ENCODE measurements at places on chromosomes 13 and 19. TPM values are rescaled to one million over a fixed set of nuclear protein-coding genes. Genes with fewer than 3 reads are reported as not detected.
A peak's percentile ranks its signal among the peaks of the same experiment; 100 is the strongest.

GRCh38 chr13:67299072-67299635 lies 69.0 kb upstream of the PCDH9 start:
- DNase-seq = no peak
- H3K4me3 ChIP-seq = no peak overlapping the region
- no peak overlapping the region for H3K27ac ChIP-seq
- H3K27me3 ChIP-seq = no peaks in the 10 kb centered on the region

- H3K4me3 ChIP-seq = no peak overlapping the region
- H3K27ac ChIP-seq = no peak overlapping the region
- no peaks in the 10 kb centered on the region for H3K27me3 ChIP-seq
- no peak for DNase-seq
- no peaks in the 10 kb centered on the region for H3K4me1 ChIP-seq
Measured at GRCh38 chr13:80844164-80844563, 503.2 kb upstream of the SPRY2 start.

- no peak overlapping the region for H3K27ac ChIP-seq
- H3K4me3 ChIP-seq = no peak overlapping the region
- peak; percentile 18 for DNase-seq
- peaks cover 12% of the 10 kb centered on the region for H3K36me3 ChIP-seq
- H3K4me1 ChIP-seq = peaks cover 22% of the 10 kb centered on the region
Measured at GRCh38 chr19:3547301-3547731, 8.3 kb downstream of the TEKTIP1 start.

DNA sequence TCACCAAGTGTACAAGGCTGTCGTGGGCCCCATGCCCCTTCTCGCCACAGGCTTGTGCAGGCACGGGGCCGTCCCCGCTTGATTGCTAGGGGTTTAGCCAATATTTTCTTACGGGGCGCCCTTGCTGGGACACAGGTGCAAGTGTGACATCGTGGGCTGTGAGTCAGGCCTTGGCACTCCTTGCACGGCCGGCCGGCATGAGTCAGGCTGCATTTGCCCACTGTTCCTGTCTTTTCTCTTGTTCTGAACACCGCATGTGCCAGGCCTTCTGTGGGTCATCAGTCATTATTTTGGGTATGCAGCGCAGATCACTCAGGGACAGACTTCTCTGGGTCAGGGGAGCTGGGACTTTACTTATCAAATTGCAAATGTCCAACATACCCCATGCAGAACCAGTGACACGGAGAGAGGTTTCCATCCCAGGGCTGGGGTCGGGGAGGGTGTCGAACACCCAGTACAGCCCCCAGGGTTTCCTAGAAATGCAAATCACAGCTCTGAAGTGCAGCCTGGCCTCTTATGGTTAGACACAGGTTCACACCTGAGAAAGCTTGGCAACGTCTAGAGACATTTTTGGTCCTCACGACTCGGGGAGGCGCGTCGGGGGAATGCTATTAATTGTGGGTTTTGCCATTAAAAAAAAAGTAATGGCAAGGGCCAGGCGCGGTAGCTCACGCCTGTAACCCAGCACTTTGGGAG lies 22.5 kb upstream of the KLF2 start:
- no peaks in the 10 kb centered on the region for H3K36me3 ChIP-seq
- no peak overlapping the region for H3K4me3 ChIP-seq
- DNase-seq = no peak
- H3K27me3 ChIP-seq = no peaks in the 10 kb centered on the region
- H3K4me1 ChIP-seq = no peaks in the 10 kb centered on the region

- DNase-seq = no peak
- no peaks in the 10 kb centered on the region for H3K27me3 ChIP-seq
- H3K27ac ChIP-seq = no peak overlapping the region
- H3K4me3 ChIP-seq = no peak overlapping the region
- H3K4me1 ChIP-seq = peaks cover 7% of the 10 kb centered on the region
Measured at GRCh38 chr19:17483605-17484002, 13.3 kb downstream of the SLC27A1 start.

The MYO9B gene
- 6.7 TPM for polyA plus RNA-seq

The LGALS4 gene
- polyA plus RNA-seq = not detected

The CYP2A7 gene
- not detected for polyA plus RNA-seq
